A549 treated with AZD2906 at 1 μM for 4 hours (cell line): ENCODE measurements at places on chromosomes 6 and 20. TPM values are rescaled to one million over a fixed set of nuclear protein-coding genes. Genes with fewer than 3 reads are reported as not detected.

ZC2HC1B gene
- total RNA-seq: not detected in 5 replicates

MOG gene
- not detected in 5 replicates for total RNA-seq

SLC26A8 gene
- 0.02 to 0.07 TPM in 2 of 5 replicates, not detected in the others for total RNA-seq

WFDC2 gene
- 0.15 to 0.32 TPM in 2 of 5 replicates, not detected in the others for total RNA-seq

PSORS1C2 gene
- 0.08 TPM in 1 of 5 replicates, not detected in the others for total RNA-seq

EIF2S2 gene
- 85.2 to 112 TPM (median 87.2 TPM) in 5 replicates for total RNA-seq

CAGE1 gene
- 0.02 to 0.03 TPM in 2 of 5 replicates, not detected in the others for total RNA-seq
